ENCODE measurements at places on chromosomes 4 and X.

GRCh38 chrX:107450823-107451509 is 1.5 kb downstream of the FRMPD3 start:
- DNase-seq: peak; percentile 40

GRCh38 chrX:154352012-154352401 is 22.4 kb downstream of the FLNA start:
- DNase-seq: no peak

GRCh38 chr4:153809307-153809706 is 20.4 kb upstream of the SFRP2 start:
- no peak for DNase-seq

- DNase-seq: no peak
Measured at GRCh38 chr4:155207534-155208257, 740 bp upstream of the NPY2R start.

DNA sequence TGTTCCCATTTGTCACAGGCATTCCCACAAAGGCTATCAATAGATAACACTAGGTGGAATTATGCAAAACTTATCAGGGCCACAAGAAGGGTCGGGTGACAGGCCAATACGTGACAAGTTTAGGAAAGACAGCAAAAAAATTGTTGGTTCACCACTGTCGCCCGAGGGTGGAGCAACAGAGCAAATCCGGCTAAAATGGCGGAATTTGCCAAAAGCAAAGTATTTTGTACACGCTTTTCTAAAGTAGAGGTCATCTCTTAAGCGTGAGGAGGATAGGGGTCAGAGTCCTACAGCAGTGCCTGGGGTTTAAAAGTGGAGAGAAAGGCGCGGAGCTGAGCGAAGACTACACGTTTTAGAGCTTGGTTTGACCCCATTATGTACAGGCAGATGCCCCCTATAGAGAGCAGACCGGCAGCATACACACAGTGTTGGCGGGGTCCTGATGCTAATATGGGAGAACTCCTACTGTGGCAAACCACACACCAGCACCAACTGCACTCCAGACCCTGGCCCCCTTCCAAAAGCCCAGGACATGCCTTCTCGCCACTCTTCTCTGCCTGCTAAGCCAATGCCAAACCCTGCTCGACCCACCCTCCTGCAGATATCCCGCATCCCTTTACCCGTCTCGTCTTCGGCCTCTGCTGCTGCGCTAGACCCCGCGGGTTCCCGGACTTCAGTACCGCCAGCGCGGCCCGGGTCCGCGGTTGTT is 733 bp downstream of the CCNA2 start:
- DNase-seq: peak; percentile 33

GRCh38 chr4:646460-646859 is 21.1 kb downstream of the PDE6B start:
- no peak for DNase-seq

DNA sequence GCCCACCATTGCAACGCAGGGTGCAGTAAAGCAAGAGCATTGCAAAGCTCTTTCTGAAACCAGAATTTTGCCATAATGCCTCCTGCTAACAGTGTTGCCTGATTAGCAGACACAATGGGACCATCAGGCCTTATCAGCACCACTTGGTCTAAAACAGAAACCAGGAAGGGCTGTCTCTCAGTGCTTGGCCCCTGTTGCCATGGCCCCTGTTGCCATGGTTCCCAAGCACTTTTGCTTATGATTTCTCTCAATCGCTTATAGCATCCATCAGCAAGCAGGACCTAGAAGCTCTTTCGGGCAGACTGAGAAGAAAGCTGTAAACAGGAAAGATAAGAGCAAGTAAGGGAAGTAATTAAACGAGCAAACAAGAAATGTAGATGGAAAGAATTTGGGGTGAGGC is 36.8 kb downstream of the RTL5 start:
- peak; percentile 87 for DNase-seq

- DNase-seq: no peak
Measured at GRCh38 chr4:147811878-147812277, 80.0 kb downstream of the ARHGAP10 start.

- no peak for DNase-seq
Measured at GRCh38 chr4:121094297-121094966, 22.1 kb upstream of the NDNF start.

DNA sequence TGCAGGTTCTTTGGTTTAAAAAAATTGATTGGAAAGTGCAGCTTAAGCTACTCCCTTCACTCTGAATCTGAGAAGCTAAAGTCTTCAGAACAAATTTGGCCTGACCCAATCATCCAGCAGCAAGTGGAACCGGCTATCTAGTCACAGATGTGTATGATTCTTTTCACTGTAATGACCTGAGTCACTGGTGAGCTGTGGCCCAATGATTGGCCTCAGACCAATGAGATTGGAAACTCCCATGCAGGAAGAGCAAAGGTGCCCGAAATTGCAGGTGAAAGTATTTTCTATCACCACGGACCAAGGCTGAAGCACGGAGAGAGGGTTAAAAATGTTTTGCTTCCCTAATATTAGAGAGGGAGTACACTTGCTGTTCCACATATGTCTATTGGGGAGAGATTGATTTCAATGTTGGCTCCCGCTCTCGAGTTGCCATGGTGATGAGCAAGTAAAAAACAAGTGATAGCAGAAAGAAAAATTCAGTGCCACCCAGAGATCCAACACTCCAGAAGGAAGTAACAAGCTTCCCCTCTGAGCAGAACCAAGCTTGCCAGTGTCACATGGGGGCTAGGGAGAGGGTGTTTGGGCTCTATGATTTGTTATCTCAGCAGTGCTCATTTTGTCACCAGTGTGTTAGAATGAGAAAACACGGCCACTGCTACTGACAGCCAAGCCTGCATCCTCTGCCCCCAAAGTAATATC is 11.2 kb downstream of the RIPPLY1 start:
- DNase-seq: no peak

- no peak for DNase-seq
Measured at GRCh38 chr4:164383358-164384220, 370.3 kb upstream of the SMIM31 start.

- no peak for DNase-seq
Measured at GRCh38 chr4:8152865-8153257, 5.8 kb downstream of the ABLIM2 start.

GRCh38 chr4:89821612-89822011 is 15.3 kb downstream of the SNCA start:
- no peak for DNase-seq

- DNase-seq: no peak
Measured at GRCh38 chr4:168710353-168710946, 213.6 kb downstream of the PALLD start.

DNA sequence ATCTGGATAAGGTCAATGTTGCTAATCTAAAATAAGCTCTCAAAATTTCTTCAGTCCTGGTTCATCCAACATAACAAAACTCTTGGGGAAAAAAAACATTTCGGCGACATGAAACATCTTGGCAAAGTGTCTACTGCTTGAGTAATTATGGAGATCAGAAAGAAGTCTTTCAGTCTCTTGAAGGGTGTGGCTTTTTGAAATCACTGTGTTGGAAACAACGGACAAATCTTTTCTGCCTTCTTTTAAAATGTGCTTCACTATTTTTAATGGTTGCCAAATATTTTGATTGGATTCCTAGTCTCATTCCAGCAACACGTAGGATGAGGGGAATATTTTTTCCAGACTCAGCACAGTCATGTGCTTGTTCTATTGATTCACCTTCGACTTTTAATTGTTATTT is 138.6 kb downstream of the KLHL8 start:
- no peak for DNase-seq

DNA sequence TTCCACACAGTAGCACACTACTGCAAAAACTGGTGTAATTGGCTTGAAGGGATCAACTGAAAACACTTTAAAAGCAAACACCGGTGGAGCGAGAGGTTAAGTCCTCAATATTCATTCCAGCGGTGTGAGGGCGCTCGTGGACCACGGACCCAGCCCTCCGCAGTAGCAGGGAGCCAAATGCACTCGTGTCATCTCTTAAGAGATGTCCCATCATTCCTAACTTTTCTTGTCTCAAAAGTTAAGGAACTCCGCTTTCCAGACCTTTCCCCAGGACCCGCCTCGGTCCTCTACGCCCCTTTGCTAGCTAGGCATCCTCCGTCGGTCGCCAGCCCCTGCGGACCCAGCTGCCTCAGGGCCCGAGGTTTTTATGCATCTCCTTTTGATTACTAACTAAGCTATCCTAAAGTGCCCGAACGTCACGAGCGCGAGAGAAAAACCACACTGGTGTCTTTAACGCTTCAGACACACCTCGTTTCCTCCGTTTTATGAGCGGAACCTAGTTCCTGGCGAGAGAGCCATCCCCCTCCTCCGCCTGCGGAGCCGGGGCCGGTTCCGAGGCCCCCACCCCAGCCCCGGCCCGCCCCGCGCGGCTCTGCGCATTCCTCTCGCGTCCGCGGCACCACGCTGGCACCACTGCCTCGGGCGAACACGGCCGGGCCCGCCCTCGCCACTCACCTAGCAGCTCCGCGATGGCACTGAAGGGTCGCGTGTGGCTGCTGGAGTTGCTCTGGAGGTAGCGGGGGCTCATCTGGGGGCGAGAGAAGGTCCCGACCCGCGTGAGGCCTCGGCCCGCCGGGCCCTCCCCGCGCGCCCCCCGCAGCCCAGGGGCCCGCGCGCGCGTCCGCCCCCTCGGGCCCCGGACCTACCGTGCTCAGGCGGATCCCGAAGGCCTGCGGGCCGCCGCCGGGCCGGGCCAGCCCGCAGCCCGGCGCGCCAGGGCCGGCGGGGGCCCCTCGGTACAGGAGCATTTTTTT is 723 bp downstream of the MORC4 start:
- DNase-seq: peak; percentile 61

DNA sequence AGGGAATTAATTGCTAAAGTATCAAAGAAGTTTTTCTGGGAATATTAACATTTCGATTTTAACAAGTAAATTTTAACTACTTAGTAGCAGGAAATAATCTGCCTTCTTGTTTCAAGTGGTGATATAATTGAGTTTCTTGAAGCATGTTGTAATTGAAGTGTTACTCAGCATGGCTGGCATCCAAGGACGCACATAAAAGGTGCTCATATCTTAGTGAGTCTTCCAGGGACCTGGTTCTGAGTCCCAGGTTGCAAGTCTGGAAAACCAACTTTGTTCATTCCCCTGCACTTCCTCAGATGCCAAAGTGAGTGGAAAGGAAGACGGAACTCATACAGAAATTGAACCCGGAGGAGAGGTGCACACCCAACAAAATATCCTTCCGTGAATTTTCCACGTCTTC is 399.6 kb downstream of the NLGN4X start:
- no peak for DNase-seq

DNA sequence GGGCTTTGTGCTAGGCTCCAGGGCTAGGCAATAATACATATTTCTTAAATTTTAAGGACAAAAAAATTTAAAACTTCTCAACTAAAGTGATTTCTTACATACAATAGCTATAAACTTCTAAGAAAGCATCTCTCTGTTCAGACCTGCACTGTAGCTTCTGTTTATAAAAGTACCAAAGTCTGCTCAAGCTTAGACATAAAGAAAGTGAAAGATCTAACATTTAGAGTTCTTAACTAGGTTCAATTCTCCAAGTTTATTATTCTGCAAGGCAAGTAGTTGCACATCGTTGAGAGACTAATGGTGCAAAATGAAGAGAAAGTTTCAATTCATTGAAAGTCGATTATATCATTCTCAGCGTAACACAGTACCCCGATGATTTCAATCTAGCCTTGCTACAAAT is 857.4 kb upstream of the HTR2C start:
- DNase-seq: no peak

DNA sequence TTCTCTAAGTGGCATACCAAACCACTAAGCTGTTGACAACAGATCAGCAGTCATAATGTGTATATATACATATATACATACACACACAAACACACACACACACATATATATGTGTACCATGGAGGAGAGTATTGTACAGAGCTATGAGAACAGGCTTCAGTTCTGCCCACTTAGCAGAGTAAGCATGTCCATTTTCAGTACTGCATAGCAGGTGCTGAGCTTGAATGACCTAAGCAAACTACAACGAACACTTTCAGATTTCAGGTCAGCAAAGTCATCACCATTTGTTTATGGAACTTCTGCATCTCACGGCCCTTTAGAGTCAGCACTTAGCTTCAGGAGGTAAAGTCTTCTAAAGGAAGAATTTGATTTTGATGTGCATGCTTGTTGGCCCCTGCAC is 735.8 kb upstream of the ATOH1 start:
- no peak for DNase-seq

GRCh38 chr4:146446555-146446954 is 75.2 kb downstream of the SLC10A7 start:
- DNase-seq: no peak

DNA sequence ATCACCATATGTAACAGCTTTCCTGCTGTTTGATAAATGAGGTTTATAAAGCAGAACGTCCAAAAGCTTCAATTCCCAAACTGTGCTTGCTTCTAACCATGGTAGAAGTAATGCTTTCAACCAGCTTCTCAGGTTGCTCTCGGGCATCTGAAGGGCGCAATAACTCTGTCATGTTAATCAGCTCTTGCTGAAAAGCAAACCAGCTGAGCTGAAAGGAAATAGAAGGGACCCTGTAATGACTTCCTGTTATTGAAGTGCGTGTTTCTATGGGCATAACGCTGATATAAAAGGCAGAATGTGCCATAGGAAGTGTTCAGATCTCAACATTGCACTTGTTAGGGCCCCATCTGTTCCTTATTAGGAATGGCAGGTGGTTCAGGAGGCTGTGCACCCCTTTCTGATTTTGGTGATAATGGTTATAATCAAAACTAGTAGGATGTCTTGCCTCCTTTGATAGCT is 21.2 kb downstream of the HERC3 start:
- peak; percentile 62 for DNase-seq

DNA sequence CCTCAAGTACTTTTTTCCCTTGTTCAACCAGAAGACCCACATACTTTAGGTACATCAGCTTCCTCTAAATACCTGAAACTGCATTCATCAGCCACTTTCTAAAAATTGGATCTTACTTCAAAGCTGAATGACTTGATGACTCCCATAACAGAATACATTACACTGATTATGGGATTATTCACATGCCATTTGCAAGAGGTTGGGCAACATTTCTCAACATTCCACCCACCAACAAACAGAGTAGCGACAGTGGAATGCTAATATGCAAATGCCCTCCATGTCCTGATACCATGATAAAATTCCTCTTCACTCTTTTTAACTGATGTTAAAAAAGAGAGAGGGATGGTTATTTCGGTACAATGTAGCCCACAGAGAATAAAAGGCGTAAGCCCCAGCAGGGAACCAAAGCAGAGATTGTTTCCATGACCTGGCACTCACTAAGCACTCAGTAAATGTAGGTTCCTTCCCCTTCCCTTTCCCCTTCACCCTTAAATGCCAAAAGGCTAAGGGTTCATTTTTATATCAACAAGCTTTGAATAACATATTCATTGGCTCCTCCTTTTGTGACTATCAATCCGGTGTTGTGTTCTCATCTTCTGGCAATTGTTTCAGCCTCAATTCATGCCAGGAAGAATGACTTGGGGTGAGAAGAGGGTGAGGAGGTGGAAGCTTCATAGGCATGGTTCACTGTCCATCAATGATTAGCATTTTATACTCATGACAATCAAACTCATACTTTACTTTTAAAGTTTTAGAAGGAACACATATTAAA is 317.2 kb downstream of the DHX15 start:
- DNase-seq: no peak

DNA sequence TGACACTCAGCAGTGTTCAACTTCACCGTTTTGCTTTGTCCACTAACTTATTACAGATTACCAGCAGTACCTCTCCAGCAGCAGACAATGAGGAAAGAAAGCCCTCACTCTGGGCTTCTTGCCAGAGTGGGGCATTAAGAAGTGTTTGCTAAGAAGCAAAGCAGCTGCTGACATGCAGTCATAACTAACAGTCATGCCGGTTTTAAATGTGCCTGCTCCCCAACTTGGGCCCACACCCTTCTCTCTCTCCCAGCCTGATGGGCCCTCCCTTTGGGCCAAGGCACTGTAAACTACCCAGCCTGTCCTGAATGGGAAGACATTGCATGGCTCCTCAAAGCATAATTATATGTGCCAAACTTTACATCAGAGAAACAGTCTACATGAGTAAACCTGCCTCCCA is 54.6 kb upstream of the HHIP start:
- DNase-seq: no peak

All from B cell (primary cell).